Activated naive CD4-positive, alpha-beta T cell treated with Interleukin-2 at 50 U/mL for 16 hours (primary cell): ENCODE measurements at places on chromosomes 7 and 10.

DNA sequence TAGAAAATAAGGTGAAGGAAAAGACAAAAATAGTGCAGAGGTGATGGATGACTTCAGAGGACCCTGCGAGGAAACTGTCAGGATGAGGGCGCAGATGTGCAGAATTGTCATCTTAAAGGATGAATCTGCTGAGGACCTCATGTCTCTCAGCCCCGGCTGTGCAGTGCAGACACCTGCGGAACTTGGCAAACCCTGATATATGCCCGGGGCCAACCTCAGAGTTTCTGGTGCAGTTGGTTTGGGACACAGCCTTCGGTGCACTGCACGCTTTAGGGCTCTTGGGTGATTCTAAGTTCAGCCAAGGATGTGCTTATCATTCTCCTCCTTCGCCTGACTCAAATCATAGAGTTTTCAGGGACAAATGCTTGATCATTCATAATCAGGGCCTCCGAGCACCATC lies 310.1 kb downstream of the TCERG1L start:
- DNase-seq, result no peak

DNA sequence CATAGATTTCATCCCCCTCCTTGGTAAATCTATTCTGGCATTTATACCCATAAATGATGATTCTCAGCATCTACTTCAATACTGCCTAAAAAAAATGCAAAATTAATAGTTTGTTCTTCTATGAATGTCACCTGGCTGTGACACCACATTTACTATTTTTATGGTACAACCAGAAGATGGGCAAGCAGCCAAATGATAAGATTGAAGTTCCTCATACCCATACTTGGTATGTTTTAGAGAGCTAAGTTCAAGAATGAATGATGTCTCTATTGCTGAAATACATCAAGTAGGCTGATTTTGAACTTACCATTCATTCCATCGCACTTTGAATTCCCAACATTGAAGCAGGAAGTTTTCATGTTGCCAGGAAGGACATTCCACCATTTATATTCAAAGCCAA lies 134.2 kb downstream of the ELAPOR2 start:
- DNase-seq, result no peak

DNA sequence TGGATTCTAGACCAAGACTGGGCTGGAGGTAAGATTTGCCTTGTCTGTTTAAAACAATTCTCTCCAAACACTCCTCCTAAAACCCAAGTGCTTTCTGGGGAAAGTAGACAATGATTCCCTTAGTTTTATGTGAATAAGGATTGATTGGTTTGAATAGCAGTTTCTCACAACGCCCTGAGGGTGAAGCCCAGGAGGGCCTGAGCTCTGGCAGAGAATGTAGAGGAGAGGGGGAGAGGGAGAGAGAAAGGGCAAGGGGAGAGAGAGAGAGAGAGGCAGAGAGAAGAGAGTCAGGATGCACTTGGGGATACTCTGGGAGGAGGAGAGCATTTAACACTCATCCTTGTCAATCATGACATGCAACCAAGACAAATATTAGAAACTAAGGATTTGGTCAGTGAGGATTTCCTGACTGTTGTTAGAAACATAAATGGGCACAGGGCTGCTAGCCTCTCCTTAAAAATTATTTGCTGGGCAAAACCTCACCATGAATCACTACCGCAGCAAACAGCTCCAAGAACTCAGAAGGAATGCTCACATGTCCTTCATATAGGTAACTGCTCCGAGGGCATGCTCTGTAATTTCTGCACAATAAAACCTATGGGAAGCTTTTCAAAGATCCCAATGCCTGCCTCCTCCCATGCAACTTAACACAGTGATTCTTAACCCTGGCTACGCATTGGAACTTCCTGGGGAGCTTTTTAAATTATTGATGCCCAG lies 55.2 kb upstream of the RAPGEF5 start:
- DNase-seq, result no peak

DNA sequence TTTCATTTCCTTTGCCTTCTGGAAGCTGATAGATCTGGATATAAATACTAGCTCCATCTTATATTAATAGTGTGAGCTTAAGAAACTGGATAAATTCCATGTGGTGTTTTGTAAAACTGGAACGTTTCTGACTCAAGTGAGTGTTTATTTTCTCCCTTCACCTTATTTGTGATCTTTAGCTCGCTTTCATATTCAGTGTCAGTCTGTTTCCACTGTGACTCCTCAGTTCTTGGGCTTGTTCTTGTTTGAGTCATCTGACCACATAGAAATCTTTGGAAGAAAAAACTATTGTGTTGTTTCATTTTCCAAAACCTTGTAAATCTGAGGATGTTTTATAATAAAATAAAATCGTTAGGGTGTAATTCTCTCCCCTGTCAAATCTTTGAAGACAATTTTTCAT lies 186.4 kb downstream of the POLR1F start:
- DNase-seq, result no peak

- DNase-seq, result no peak
Observed at GRCh38 chr10:101394524-101395133, 40.7 kb downstream of the BTRC start.

DNA sequence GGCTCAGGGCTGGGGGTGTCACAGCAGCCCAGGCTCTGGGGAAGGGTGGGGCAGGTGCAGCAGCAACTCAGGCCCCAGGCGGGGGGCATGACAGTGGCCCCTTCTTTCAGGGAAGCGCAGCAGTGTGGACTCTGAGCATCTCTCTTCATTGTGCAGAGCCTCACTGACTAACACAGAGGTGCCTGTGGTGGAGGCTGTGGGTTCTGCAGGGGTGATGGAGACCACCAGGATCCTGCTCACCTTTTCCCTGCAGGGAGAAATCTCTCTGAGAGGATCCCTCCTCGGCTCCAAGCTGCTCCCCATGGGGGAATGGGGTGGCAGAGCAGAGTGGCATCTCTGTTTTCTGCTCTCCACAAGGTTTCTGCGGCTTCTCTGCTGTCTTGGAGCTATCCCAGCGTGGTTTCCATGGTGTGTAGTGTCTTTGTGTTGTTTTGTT lies 37.8 kb upstream of the SHH start:
- DNase-seq, result no peak

DNA sequence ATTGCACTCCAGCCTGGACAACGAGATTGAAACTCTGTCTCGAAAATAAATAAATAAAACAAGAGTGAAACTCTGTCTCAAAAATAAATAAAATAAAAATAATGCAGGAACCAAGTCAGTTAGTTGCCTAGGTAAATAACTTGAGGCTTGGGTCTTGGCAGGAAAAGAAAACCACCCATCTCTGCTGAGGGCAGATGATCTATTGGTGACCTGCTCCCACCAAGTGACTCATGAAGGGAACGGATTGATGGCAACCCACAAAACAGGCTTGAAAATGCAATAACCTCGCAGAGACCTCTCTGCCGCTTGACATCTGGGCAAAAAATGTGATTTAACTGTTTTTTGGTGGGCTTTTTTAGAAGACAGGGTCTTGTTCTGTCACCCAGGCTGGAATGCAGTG lies 86.6 kb downstream of the CALN1 start:
- DNase-seq, result no peak

DNA sequence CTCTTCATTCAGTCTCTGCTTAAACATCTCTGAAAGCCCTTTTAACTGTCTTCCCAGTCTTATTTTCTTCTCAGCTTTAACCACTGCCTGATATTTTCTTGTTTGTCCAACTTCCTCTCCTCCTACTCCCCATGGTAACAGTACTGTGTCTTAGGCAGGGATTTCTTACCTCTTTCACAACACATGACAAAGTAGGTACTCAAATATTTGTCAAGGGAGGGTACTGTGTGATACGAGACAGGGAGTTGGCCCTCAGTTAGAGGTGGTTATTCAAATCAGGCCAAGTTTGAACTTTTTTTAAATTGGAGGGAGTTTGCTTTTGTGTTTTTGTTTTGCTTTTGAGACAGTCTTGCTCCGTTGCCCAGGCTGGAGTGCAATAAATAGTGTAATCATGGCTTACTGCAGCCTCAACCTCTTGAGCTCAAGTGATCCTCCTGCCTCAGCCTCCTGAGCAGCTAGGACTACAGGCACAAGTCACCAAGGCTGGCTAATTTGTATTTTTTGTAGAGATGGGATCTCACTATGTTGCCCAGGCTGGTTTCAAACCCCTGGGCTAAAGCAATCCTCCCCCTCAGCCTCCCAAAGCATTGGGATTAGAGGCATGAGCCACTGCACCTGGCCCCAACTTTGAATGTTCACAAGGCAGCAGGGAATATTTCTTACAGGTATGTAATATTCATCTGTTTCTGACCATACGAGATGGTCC lies 2.5 kb upstream of the KPNA7 start:
- DNase-seq, result no peak

GRCh38 chr10:48291190-48291589 lies 15.3 kb upstream of the MAPK8 start:
- DNase-seq, result no peak
